ENCODE measurements at places on chromosomes 16 and 17. TPM values are rescaled to one million over a fixed set of nuclear protein-coding genes. Genes with fewer than 3 reads are reported as not detected.
A peak's percentile ranks its signal among the peaks of the same experiment; 100 is the strongest.

The C16orf86 gene
- 1.4 TPM for polyA plus RNA-seq

The TMIGD1 gene
- 43.9 TPM for polyA plus RNA-seq

The TBC1D28 gene
- polyA plus RNA-seq: not detected

The SULT1A4 gene
- polyA plus RNA-seq: 203 TPM

The USP43 gene
- 4.7 TPM for polyA plus RNA-seq

The SMIM5 gene
- polyA plus RNA-seq: 19.6 TPM

The FSCN2 gene
- 1.5 TPM for polyA plus RNA-seq

The ITPRIPL2 gene
- polyA plus RNA-seq: 8.6 TPM

- no peak for DNase-seq
Observed at GRCh38 chr17:42674755-42675347, 1.9 kb downstream of the PLEKHH3 start.

- no peak for DNase-seq
Observed at GRCh38 chr16:69508033-69508755, 57.6 kb upstream of the NFAT5 start.

DNA sequence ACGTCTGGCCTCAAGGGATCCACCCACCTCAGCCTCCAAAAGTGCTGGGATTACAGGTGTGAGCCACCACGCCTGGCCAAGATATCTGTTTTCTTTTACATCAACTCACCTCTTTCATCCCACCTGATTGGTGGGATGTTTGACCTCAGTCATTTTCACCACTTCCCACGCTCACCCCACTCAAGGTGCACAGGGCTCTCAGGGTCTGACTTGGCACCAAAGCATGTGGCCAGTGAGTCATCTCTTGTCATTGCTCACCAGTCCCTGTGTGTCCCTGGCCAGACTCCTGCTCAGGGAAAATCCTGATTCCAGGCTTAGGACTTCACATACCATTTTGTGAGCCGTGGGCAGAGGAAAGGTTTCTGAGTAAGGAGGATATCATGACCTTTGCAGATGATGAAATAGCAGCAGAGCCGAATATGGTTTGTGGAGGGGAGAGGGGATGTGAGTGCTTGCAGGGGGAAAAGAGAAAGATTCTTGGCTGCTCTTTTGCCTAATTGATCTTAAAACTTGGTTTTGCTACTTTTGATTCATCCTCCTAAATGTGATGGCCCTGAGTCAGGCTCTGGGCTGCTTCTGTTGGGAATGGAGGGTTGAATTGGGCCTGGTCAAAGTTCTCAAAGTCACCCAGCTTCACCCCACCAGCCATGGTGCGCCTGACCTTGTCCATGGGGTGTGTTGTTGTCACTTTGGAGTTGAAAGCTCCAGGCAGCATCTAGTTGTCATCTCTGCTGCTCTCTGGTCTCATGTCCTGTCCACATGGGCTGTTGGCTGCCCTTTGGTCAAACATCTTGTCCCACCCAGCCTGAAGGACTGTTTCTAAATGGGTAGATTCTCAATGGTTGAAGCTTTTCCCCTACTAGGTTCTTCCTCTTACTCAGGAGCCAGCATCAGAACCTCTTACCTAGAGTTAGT, 6.0 kb upstream of the KCNH6 start:
- peak; percentile 40 for DNase-seq

DNA sequence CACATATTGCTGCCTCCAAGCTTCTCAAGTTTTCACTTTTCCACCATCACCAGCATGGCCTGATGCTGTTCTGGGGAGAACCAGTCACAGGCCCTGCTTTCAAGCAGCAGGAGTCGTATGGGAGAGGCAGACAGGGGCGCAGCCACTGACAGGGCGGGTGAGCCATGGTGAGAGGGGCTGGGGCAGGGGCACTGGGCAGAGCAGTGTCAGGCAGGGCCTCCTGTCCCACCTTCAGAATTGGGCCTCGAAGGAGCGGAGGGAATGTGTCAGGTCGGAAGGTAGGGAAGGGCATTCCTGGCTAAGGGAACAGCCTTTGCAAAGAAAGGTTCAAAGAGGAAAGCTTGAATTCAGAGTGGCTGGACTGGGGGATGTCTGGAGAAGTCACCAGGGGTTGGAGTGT, 4.9 kb upstream of the MAP2K3 start:
- DNase-seq: no peak

- no peak for DNase-seq
Observed at GRCh38 chr16:75482434-75483205, 12.6 kb downstream of the CHST6 start.

- DNase-seq: no peak
Observed at GRCh38 chr16:66639091-66639885, 34.8 kb downstream of the CMTM3 start.

GRCh38 chr17:83053739-83054451, 25.5 kb upstream of the METRNL start:
- no peak for DNase-seq

DNA sequence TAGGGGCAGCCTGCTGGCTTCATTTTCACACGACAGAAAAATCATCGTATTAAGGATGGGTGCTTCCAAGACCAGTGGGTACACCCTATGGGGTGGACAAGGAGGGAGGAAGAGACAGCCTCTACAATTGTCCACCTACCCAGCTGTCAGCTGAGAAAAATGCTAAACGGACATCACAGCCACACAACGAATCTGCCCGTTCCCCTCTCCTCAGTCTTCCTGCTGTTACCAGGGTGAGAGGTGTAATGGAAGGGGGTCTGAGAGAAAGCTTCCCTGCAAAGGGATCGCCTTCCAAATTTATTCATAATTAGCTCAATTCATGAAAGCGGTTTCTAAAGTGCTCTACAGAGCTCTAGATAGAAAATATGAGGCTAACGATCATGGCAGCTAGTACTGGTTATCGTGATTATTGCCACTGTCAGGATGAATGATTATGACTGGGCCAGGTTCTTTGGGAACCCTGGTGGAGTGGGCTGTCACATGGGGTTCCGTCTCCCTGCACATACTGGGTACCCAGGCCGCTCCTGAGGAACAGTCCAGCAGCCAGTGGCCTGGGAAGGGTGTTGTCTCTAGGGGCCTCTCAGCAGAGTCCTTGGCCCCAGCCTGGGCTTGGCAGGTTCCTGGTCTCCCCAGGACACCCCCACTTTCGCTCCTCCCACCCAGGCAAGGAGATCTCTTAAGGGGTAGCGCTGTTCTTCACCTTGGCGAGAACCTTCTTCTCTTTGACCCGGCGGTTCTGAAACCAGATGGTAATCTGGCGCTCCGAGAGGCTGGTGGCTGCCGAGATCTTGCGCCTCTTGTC, 2.2 kb downstream of the HOXB13 start:
- no peak for DNase-seq

GRCh38 chr16:66147291-66147690, 219.2 kb upstream of the CDH5 start:
- DNase-seq: no peak

DNA sequence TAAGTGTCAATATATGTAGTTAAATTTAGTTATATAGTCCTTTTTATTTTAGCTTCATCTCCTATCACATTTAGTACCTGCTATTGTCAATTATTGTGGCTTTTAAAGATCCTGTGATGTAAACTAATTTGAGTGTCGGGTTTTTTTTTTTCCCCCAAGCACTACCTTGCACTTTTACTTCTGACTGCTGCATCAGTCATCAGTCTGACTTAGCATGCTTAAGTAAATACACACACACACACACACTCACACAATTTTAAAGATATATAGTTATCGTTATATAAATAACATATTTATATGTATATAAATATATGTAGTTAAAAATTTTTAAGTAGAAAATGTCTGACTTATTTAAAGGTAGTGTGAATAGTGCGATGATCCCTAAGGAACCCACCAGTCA, 127.2 kb downstream of the BCAS3 start:
- no peak for DNase-seq

- DNase-seq: peak; percentile 33
Observed at GRCh38 chr16:1379304-1380076, 27.8 kb downstream of the GNPTG start.

- no peak for DNase-seq
Observed at GRCh38 chr17:78826421-78826820, 14.2 kb downstream of the USP36 start.

DNA sequence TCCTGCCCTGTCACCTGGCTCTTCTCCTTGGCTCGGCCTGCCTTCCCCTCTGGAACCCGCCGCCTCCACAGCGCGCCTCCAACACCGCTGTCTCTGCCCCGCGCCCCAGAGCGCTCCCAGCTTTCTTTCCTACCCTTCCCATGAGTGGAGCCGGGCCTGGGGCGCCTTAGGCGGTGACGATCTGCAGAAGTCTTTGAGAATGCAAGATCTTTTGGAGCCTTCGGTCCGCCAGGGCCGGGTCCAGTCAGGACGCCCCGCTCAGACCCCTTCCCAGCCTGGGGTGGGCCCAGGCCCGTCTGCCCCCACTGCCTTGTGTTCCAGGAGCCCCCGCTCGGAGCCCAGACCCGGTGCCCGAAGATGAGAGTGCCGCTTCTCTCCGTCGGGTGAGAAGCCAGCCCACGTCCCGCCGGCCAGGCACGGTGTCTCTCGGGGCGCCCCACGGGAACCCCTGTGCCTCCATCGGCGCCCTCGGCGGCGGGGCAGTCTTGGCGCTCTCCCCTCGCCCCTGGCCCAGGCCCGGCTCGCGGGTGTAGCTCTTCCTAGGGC, 40.0 kb downstream of the MRM1 start:
- DNase-seq: no peak

DNA sequence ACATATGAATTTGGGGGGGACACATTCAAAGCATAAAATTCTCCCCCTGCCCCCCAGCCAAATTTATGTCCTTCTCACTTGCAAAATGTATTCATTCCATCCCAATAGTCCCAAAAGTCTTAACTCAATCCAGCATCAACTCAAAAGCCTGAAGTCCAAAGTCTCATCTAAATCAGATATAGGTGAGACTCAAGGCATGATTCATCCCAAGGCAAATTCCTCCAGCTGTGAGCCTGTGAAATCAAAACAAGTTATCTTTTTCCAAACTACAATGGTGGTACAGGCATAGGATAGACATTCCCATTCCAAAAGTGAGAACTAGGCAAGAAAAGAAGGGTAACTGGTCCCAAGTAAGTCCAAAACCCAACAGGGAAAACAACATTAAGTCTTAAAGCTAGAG, 5.9 kb upstream of the GOSR2 start:
- DNase-seq: no peak

Data from large intestine (tissue), 12 donors.